ENCODE measurements at places on chromosomes 6 and 20. TPM values are rescaled to one million over a fixed set of nuclear protein-coding genes. Genes with fewer than 3 reads are reported as not detected.

DNA sequence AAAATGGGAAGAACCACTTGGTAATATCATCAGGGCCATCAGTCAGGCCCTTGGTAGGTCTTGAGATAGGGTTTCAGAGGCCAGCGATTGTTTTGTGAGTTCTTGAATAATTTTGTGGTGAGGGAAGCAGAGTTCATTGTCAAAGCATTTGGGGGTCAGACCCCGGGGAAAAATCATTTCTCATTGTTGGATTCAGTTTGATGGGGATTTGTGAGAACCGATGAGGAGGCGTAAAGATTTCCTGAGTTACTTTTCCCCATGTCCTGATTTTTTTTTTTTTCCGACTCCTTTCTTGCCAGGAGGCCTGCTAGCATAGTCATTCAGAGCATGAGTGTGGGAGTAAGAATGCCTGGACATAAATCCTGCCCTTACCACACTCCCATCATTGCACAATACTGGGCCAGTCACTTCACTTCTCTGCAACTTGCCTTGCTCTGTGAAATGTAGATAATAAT, 60.3 kb downstream of the TSHZ2 start:
- DNase-seq, result no peak
- peaks cover 15% of the 10 kb centered on the region for H3K36me3 ChIP-seq
- H3K4me3 ChIP-seq, result no peak overlapping the region
- H3K27ac ChIP-seq, result no peak overlapping the region
- no peaks in the 10 kb centered on the region for H3K27me3 ChIP-seq

- DNase-seq, result peak; percentile 87
- peaks cover 42% of the 10 kb centered on the region for H3K36me3 ChIP-seq
- H3K27ac ChIP-seq, result peak within 1 kb of the TSS; percentile 98
- peaks cover 48% of the 10 kb centered on the region for H3K4me1 ChIP-seq
- peaks cover 3% of the 10 kb centered on the region for H3K27me3 ChIP-seq
Measured at GRCh38 chr6:391559-392440, at the start of gene IRF4. IRF4 (plus strand) TSS chr6:391752; CDS start chr6:393153, 1,401 bp downstream.

DNA sequence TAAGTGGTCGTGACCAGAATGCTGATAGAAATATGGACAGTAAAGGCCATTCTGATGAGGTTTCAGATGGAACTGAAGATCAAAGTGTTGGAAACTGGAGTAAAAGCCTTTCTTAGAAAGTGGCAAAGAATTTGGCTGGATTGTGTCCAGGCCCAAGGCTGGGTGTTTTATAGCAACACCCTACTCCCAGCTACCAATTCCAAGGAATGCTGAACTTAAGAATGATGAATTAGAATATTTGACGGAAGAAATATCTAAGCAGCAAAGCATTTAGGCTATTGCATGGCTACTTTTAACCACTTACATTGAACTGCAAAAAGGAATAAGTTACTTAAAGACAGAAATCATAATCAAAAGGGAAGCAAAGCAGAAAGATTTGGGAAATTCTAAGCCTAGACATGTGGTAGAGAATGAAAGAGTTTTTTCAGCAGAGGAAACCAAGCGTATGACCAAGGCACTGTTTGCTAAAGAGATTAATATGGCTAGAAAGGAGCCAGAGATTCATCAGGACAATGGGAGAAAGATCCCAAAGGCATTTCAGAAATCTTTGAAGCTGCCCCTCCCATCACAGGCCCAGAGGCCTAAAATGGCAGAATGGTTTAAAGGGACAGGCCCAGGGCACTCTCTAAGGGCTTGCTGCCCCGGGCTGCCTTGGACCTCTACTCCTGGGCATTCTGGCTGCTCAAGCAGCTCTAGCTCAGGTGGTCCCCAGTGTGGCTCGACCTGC, 25.8 kb downstream of the SDHAF4 start:
- H3K4me1 ChIP-seq, result no peaks in the 10 kb centered on the region
- no peak overlapping the region for H3K27ac ChIP-seq
- H3K36me3 ChIP-seq, result peaks cover 10% of the 10 kb centered on the region

- H3K4me3 ChIP-seq, result no peak overlapping the region
- no peaks in the 10 kb centered on the region for H3K36me3 ChIP-seq
- H3K27ac ChIP-seq, result no peak overlapping the region
- DNase-seq, result no peak
Measured at GRCh38 chr6:100479179-100480035, 14.7 kb upstream of the SIM1 start.

DNA sequence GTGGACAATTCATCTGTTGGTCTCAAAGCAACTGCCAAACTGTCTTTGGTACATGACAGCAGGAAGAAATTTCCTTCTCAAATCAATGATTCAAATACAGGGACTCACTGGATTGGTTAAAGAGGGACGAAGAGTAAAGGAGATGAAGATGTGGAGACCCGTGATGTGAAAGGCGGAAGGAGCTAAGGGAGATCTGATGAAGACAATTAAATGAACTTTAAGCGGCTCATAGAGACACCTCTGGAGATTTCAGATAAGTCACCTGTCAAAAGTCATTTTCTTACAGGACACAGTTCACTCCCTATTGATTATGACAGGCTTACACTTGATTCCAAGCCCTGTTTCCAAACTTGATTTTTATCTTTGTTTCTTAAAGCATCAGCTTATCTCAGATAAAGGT, 466.3 kb downstream of the DOK5 start:
- H3K27me3 ChIP-seq, result no peaks in the 10 kb centered on the region
- H3K27ac ChIP-seq, result no peak overlapping the region
- H3K4me3 ChIP-seq, result no peak overlapping the region

DNA sequence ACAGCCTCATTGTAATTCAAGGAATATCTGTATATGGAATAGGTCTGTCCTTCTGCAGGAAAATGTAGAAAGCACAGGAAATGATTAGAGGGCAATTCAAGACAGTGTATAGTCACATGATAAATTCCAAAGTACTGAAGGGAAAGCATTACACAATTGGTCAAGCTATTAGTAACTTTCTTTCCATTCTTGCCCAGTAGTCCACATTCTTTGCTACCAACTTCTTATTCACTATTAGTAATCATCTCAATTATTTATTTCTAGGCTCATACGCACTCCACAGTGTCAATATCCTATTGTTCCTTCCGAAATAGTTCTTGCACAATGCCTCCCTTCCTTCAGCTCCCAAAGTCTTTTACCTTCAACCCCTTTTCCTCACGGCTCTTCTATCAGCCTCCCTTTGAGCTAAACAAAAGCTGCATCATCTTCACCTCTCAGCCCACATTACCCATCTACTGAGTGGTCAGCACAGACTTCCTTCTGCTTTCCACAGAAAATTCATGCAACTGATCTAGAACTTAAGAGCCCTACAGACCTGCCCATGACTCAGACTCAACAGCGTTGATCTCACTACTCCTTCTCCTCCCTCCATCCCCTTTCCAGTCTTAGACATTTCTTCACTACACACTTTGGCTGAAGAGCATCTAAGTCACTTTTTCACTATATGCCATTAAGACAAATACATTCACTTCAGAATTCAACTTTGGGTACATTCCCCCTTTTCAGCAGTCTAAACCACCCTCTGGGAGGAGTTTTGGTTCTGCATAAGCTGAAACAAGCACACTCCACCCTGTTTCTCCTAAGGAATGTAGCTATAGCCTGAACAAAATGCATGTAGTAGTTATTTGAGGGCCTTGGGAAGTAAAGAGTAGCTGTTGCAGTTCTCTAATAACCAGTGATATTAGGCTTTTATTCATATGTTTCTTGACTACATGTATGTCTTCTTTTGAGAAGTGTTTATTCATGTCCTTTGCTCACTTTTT, 157.9 kb downstream of the KIF16B start:
- no peak for DNase-seq
- no peak overlapping the region for H3K27ac ChIP-seq
- H3K4me1 ChIP-seq, result no peaks in the 10 kb centered on the region
- H3K36me3 ChIP-seq, result peaks cover 41% of the 10 kb centered on the region
- no peaks in the 10 kb centered on the region for H3K27me3 ChIP-seq

GRCh38 chr20:37311710-37312355, 22.4 kb downstream of the MANBAL start:
- H3K27me3 ChIP-seq, result no peaks in the 10 kb centered on the region
- DNase-seq, result no peak
- H3K27ac ChIP-seq, result no peak overlapping the region
- H3K36me3 ChIP-seq, result peaks cover 23% of the 10 kb centered on the region
- peaks cover 36% of the 10 kb centered on the region for H3K4me1 ChIP-seq

- H3K27me3 ChIP-seq, result peaks cover 10% of the 10 kb centered on the region
- DNase-seq, result no peak
- no peak overlapping the region for H3K4me3 ChIP-seq
- H3K4me1 ChIP-seq, result no peaks in the 10 kb centered on the region
- H3K27ac ChIP-seq, result no peak overlapping the region
Measured at GRCh38 chr6:79465381-79465780, 71.8 kb downstream of the LCA5 start.

DNA sequence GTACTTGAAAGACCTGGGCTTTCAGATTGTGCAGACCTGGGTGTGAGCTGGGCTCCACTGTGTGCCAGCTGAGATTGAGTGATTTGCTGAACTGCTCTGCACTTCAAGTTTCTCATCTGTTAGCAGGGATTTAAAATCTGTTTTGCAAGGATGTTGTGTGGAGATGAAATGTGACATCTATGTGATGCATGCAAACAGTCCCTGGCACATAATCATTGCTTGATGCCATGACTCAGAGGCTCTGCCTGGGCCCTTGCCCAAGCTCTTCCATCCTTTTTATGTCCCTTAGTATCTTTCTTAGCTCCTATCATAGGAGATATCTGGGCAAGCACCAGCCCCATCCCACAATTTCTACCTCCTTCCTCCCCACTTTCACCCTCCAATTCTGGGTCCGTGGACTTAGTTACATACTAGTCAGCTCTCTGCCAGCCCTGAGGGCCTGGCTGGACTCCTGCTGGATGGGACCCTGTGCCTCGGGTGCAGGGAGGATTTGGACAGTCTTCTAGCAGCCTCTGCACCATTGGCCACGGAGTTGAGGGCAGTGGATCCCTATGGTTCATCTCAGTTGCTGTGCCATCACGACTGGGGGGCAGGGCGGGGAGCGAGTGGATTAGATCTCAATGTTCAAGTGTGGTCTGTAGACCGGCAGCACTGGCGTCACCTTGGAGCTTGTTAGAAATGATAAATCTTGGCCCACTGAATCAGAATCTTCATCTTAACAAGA, 103.6 kb downstream of the MAP3K7 start:
- no peak overlapping the region for H3K27ac ChIP-seq
- no peak for DNase-seq
- peaks cover 39% of the 10 kb centered on the region for H3K4me1 ChIP-seq
- peaks cover 3% of the 10 kb centered on the region for H3K36me3 ChIP-seq

DNA sequence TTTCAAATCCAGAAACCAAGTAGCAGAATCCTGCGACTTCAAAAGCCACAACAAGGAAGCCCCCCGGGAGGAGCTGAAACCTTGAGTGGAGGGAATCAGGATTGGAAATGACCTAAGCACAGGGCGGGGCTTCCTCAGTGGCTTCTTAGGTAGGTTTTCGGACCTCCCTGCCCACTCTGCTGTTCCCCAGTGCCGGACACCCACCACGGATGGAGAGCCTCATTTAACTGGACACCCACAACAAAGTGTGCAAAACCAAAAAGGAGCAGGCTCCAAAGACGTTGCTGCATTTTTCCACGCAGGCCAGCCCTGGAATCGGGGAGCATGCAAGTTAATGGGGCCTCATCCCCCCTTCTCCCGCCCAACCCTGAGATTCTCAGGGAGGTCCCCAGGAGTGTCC, 144.4 kb downstream of the NFATC2 start:
- no peak overlapping the region for H3K27ac ChIP-seq
- H3K4me3 ChIP-seq, result no peak overlapping the region
- H3K4me1 ChIP-seq, result peaks cover 53% of the 10 kb centered on the region
- no peak for DNase-seq
- H3K36me3 ChIP-seq, result peaks cover 52% of the 10 kb centered on the region

- peak overlapping the region; percentile 98 for H3K27ac ChIP-seq
- no peaks in the 10 kb centered on the region for H3K27me3 ChIP-seq
- H3K4me3 ChIP-seq, result peak overlapping the region; percentile 94
- DNase-seq, result peak; percentile 54
Measured at GRCh38 chr6:30060606-30061091, 416 bp upstream of the POLR1H start.

- no peaks in the 10 kb centered on the region for H3K36me3 ChIP-seq
- no peak overlapping the region for H3K4me3 ChIP-seq
- H3K4me1 ChIP-seq, result no peaks in the 10 kb centered on the region
- DNase-seq, result no peak
- no peak overlapping the region for H3K27ac ChIP-seq
Measured at GRCh38 chr6:116029535-116029934, 31.2 kb downstream of the FRK start.

DNA sequence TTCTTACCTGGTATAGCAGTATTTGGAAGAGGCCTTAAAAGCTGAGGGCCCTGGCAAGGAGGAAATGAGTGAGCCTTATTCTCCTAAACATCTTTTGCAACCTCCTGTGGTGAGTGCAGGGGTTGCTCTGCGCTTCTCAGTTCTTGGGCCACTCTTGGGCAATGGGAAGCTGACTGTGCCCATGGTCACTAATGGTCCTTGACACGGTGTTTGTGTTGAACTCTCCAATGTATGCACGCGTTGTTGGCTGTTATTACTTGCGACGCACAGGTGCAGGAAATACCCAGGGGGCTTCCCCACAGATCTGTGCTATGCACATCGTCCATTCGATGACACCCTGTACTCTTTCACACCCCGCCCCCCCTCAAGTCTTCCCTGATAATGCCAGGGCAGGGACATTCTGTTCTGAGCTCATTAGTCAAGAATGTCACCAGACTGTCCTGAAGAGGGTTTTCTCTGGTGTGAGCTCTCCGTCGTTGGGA, 79.7 kb downstream of the EDN1 start:
- H3K4me3 ChIP-seq, result no peak overlapping the region
- H3K36me3 ChIP-seq, result no peaks in the 10 kb centered on the region
- no peaks in the 10 kb centered on the region for H3K4me1 ChIP-seq
- DNase-seq, result no peak
- peaks cover 20% of the 10 kb centered on the region for H3K27me3 ChIP-seq
- no peak overlapping the region for H3K27ac ChIP-seq

DNA sequence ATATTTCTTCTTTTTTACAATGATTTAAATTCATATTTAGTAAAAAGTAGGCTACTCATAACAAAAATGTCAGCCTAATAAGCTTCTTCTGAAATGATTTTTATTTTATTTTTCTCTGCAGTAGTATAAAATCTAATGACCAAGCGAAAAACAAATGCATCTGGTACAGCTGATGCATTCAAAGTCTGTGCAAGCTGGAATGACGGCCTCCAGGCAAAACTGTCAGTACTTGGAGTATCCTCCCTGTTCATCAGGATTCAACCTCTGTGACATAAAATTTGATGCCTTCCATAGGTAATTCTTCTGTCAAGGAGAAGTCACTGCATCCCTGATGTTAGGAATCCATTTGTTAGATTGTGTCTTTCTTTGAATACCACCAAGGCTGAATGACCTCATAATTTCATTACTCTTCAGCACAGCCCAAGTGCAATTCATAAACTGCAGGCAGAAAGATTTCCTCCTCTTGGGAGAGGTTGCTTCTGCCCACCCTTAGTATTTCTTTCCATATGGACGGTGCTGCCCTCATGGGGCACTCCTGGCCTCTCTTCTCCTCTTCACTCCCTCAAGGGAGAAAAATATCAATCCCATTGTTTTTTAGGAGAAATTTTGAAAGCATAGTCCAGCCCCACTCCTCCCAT, 146.4 kb upstream of the STXBP5 start:
- H3K4me1 ChIP-seq, result peaks cover 6% of the 10 kb centered on the region
- H3K27ac ChIP-seq, result no peak overlapping the region
- H3K36me3 ChIP-seq, result no peaks in the 10 kb centered on the region
- DNase-seq, result no peak

Gene GSTA4
- 28.9 TPM for total RNA-seq

Gene TNFRSF6B
- 1.7 TPM for total RNA-seq

Gene RPS10
- 2,541 TPM for total RNA-seq

Gene RBPJL
- total RNA-seq, result not detected

Gene MLN
- not detected for total RNA-seq

Data from activated CD4-positive, alpha-beta T cell treated with anti-CD3 and anti-CD28 coated beads for 36 hours (primary cell).